Activated CD4-positive, alpha-beta T cell treated with anti-CD3 and anti-CD28 coated beads, Interleukin-2, amount 50 U/mL, for 48 hours (primary cell): ENCODE measurements at places on chromosomes 16 and 17.

GRCh38 chr16:78659216-78659615 lies 559.8 kb downstream of the WWOX start:
- DNase-seq, result no peak

GRCh38 chr17:61160204-61160603 lies 239.4 kb upstream of the TBX2 start:
- no peak for DNase-seq

DNA sequence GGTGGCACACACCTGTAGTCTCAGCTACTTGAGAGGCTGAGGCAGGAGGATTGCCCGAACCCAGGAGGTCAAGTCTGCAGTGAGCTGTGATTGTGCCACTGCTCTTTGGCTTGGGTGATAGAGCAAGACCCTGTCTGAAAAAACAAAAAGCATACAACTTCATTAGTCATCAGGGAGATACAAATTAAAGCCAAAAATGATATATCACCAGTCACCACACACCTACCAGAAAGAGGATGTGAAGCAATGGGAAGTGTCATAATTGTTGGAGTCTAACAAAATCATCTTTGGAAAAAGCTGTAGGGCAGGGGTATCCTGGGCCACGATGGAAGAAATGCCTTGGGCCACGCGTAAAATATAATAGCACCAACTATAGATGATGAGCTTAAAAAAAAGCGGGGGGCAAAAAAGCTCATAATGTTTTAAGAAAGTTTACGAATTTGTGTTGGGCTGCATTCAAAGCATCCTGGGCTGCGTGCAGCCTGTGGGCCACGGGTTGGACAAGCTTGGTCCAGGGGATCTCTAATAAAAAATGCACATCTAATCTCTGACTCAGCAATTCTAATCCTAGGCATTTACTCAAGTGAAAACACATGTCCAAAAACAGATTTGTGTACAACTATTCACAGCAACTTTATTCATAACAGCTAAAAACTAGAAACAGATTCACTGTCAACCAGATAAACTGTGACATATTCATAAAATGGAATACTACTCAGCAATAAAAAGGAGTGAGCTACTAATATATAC lies 65.9 kb downstream of the HIC1 start:
- DNase-seq, result no peak

DNA sequence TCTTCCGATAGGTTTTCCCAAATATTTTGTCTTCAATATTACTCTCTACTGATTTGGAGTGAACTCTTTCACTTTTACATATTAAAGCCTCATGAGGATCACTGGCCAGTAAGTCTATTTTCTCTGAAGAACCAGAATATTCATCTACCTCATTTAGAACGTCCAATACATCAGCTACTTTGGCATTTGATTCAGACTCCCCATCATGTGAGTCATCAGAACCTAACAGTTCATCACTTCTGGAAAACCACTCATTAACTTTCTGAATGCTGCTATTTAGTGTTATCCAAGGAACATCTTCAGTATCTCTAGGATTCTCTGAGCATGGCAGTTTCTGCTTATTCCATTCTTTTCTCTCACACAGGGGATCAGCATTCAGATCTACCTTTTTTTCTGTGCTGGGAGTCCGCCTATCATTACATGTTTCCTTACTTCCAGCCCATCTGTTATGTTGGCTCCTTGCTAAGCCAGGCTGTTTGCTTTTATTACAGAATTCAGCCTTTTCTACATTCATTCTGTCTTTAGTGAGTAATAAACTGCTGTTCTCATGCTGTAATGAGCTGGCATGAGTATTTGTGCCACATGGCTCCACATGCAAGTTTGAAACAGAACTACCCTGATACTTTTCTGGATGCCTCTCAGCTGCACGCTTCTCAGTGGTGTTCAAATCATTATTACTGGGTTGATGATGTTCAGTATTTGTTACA lies 30.9 kb downstream of the BRCA1 start:
- no peak for DNase-seq

DNA sequence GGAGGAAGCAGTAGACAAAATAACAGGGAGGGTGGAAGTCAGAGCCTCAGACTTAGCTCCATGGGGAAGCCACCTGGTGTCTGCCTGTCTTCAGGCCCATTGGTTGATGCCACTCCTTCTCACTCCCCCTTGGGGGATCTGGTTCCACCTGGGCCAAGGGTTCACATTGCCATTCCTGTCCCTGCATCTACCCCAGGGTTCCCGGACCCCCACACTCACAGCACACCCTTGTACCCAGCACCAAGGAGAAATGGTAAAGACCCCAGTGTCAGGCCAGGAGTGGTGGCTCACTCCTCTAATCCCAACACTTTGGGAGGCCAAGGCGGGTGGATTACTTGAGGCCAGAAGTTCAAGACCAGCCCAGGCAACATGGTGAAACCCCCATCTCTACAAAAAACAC lies 1.0 kb upstream of the CA7 start:
- DNase-seq, result no peak

- DNase-seq, result no peak
Observed at GRCh38 chr17:46984892-46985291, 5.8 kb upstream of the RPRML start.

DNA sequence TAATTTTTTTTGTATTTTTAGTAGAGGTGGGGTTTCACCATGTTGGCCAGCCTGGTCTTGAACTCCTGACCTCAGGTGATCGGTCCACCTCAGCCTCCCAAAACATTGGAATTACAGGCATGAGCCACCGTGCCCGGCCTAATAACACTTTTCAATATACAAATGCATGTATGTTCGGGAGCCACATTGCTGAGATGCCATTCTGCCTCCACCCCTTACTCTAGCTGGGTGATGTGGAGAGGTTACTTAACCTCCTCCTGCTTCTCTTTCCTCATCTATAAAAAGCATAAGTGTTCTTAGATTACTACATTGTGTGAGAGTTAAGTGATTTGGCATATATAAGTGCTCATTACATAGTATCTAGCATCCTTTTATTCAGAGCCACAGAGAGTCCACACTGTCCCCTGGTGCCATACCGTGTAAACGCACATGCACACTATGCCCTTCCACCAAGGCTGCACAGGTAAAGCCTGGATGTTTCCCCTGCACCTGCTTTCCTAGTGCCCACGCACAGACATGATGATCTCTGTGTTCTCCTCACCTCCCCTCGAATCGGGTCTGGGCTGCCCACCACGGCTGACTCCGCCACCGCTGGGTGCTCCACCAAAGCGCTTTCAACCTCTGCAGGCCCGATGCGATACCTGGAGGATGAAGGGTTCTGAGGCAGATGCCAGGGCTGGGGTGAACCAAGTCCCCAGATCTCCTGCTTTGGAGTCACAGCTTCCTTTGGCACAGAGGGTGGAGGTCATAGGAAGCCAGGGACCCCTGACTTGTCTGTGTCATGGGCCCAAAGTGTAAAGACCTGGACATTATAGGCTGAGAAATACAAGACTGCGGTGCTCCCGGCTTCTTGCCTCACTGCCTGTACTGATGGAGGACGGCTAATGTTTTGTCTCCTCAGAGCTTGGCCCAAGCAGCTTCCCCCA lies 49.0 kb upstream of the ACSM2B start:
- DNase-seq, result no peak

DNA sequence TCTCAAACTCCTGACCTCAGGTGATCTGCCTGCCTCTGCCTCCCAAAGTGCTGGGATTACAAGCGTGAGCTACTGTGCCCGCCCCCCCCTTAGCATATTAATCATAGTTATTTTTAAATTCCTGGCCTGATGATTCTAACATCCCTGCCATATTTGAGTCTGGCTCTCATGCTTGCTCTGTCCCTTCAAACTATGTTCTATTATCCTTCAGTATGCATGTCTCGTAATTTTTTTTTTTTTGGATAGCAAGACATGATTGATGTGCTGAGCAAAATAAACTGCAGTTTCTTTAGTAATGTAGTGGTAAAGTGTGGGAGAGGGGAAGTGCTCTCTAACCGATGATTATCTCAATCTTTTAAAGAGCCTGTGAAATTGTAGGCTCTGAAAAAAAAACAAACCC lies 34.3 kb upstream of the TMEM92 start:
- no peak for DNase-seq

- no peak for DNase-seq
Observed at GRCh38 chr16:28609631-28610594, at the start of gene SULT1A1. SULT1A1 (minus strand) TSS chr16:28610044; CDS start chr16:28608855, 1,189 bp downstream.

DNA sequence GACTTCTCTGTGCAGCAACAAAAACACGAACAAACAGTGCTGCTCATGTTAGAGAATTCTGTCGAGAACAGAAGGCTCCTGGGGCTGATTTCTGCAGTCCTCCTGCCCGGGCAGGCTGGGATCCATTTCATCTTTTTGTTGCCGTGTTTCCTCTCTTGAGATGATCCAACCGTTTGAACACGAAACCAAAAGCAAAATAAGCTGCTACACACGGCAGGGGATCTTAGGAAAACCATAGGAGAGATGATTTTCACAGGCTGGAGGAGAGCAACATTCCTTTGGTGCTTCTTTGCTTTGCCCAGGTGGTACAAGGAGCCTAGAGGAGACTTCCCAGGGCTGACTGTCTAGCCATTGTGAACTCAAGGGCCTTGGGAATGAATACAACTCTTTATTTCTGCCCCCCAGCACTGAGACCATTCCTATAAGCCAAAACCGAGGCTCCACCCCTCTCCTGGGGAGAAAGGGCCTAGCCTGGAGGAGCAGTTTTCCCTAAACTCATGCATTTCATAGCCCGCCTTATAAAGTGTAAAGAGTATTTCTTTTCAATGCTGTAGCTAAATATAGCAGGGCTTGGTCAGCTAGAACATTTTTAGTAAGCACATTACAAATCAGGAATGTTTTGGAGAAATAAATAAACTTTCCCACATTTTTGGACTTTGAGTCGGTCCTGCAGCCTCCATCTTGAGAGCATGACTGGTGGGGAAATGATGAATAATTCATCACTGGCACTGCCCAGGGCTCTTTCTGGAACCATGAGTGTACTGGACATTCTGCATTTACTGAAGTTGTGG lies 7.7 kb downstream of the FOXL1 start:
- no peak for DNase-seq

GRCh38 chr16:85347213-85347591 lies 234.9 kb upstream of the CIBAR2 start:
- no peak for DNase-seq

GRCh38 chr17:53472586-53472985 lies 350.1 kb upstream of the KIF2B start:
- DNase-seq, result no peak
